Activated T-cell treated with anti-CD3 and anti-CD28 coated beads, Interleukin-2, amount 50 U/mL, for 1 hour (primary cell): ENCODE measurements at places on chromosomes 7 and 10.

DNA sequence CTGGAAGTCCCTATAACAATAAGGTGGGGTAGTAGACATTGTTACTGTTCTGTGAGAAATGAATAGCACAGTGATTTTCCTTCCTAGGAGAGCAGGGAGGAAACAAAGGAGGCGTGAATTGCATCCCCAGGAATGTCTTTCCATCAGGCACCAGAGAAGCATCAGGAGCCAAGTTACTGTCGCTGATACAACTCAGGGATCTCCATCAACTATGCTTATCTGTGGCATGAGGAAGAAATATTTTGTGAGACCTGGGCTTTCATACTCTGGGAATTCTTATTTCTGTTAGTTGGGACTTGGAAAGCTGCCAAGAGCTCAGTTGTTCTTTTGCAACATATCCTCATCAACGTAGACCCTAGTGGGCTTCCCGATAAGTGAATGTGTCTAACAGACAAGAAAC is 622.3 kb downstream of the SUGCT start:
- no peak for DNase-seq

- no peak for DNase-seq
Observed at GRCh38 chr7:129707910-129708499, 96.5 kb downstream of the NRF1 start.

DNA sequence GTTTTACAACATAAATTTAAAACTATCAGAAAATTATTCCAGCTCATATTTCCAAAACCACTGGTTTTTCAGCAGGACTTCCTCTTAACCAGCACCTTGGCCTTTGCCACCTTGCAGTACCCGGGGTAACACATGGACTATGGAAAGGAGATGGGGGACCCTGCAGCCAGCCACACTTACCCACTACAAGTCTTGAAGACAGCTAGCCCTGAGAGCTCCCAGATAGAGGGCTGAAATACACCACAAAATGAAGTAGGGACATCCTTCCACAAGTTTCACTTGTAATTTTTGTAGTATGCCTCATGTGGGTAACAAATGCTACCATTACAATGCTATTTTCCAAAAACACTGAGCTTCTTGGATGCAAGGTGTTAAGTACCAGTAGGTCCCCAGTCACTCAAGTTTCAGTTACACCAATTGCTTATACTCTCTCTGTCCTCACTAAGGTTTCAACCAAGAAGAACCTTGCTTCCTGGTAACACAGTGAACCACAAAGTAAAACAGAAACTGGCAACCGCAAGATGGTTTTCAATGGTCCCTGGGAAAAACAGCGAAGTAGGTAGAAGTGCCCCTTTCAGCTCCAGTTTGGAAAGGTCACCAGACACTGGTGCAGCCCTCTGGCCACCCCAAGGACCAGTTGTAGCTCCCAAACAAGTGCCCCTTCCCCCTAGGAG is 110.9 kb downstream of the SGMS1 start:
- DNase-seq = no peak

GRCh38 chr7:80596933-80597517 is 41.4 kb upstream of the CD36 start:
- DNase-seq = no peak

- DNase-seq = no peak
Observed at GRCh38 chr10:49737474-49738201, 24.5 kb downstream of the OGDHL start.

- DNase-seq = peak; percentile 74
Observed at GRCh38 chr7:154953006-154953684, 49.8 kb downstream of the PAXIP1 start.

GRCh38 chr7:14321947-14322346 is 332.5 kb upstream of the ETV1 start:
- no peak for DNase-seq

DNA sequence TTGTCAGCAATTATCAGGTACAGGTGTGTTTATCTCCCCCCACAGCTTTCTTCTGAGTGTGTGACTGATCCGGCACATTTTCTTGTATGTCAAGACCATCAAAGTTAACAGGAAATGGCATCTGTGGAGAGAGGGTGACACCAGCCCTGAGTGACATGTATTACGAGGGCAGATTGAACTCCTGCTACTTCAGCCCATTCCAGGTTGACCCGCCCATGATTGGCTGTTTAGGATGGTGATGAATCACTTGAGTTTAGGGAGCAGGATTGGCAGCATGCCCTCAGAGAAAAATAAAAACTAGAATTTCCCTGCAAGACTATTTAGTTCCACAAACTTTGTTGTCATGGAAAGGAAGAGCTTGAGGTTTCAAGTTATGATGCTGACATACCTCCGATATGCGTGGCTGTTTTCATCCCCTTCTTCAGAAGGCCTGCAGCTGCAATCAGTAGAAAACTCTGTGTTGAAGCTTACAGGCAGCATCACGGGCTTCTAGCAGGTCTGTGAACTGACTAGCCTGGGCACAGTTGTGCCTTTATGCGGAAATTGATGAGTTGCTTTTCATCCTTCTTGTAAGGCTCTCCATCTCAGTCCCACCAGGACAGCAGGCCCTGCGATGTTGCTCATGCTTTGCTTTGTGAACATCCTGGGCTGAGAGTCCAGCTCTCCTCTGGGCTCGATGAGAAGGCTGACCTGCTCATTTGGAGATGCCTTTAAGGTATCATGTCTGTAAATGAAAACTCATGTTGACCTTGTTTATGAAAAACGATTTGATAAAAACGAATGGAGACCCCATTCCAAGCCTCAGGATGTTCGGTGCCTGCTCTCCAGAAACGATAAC is 8.0 kb upstream of the CELF2 start:
- DNase-seq = no peak

DNA sequence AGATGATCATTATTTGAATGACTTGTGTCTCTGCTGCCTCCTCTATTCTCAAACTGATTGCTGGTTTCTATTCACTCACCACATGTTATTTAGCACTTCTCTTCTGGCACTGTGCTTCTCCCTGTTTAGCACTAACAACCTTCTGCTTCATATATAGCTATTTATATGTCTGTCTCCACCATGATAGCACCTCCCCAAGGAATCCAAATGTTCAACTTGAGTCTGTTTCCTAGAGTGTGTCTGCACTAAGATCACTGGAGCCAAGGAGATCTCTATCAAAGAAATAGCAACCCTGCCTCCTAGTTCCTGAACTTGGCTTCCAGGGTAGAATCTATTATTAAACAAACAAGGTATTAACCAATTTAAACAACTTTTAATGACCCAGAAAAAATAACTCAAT is 104.5 kb downstream of the CYP26A1 start:
- DNase-seq = no peak

GRCh38 chr10:87734987-87735827 is 75.5 kb downstream of the PAPSS2 start:
- no peak for DNase-seq

GRCh38 chr7:42913591-42913990 is 1.7 kb upstream of the C7orf25 start:
- no peak for DNase-seq
